ENCODE measurements at places on chromosomes 5 and 9.

DNA sequence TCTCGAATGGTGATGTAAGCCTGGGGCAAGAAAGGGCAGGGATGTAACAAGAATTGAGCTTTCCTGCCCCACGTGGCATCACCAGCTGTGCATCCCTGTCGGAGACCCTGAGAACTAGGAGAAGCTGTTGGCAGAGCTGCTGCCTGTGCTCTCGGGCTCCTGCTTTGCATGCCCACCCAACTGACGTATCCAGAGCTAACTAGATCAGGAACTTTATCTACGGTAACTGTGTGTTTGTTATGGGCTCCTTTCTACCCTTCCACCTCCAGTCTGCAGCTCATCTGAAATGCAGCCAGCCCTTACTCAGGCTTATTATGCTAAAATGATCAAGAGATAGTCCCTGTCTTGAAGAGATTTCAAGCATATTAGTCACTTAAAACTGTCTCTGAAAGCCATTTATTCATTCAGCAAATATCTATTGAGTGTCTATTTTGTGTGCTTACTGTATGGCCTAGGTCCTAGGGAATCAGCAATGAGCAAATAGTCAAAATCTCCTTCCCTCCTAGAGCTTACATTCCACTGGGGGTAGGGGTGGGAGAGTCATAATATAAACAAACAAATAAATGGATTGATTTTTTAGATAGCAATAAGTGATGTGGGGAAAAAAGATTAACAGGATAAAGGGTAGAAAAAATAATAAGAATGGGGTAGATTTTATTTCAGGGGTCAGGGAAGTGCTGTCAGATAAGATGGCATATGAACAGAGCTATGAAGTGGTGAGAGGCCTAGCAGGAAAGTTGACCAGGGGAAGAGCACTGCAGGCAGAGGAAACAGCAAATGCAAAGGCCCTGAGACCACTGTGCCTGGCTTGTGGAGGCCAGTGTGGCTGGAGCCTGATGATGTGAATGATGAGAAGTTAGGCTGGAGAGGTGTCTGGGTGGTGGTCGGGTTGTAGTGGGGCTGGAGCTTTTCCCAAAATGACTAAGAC is 118.2 kb downstream of the GALNT10 start:
- DNase-seq = no peak

DNA sequence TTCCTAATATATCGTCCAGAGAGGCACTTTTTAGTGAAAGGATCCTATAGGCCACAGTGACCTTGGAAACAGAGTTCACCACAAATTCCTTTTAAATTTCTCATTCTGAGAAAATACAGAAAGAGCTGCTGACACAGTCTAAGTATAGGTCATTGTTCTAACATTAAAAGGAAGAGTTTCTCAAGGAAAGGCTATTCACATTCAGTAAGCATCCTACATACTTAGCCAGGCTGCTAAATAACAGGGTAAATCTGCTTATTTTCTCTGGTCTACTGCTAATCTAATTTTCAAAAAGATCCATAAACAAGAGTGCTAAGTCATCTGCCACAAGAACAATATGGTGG is 313.7 kb downstream of the PDE4D start:
- no peak for DNase-seq

GRCh38 chr5:129097498-129098296 is 3.1 kb downstream of the ISOC1 start:
- DNase-seq = no peak

DNA sequence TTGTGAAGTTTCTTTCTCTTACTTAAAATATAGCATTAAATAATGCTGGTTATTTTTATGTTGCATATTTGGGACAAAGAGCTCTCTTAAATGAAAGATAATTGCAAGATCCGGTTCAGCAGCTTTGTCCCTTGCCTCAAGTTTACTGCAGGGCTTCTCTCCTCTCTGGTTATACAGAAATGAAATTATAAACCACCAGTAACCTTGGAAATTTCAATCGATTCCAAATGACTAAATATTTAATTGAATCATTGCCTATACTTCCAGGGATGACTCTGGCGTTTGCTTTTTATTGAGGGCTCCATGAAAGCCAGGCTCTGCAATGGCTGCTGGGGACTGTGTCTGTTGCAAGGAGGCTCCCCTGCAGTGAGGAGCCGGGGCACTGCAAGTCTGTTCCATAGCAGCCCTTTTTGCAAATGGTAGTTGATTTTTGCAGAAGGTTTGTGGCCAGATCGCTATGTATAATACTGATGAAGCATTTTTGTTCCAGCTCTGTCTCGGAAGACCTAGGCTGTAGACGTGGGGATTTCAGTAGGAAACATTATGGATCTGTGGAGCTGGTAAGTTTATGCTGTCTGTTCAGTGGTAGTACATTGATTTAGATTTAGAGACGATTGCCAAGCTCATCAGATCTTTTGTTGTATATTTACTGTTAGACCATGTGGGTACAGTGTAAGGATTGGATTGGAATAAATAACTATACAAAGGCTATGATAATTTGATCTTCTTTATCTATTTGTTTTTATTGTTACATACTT is at the start of gene GARNL3:
Gene GARNL3 (plus strand): TSS at position 313 of the 758 bp plus-strand sequence. CDS start 104 bp downstream, at position 417.
- DNase-seq = no peak

DNA sequence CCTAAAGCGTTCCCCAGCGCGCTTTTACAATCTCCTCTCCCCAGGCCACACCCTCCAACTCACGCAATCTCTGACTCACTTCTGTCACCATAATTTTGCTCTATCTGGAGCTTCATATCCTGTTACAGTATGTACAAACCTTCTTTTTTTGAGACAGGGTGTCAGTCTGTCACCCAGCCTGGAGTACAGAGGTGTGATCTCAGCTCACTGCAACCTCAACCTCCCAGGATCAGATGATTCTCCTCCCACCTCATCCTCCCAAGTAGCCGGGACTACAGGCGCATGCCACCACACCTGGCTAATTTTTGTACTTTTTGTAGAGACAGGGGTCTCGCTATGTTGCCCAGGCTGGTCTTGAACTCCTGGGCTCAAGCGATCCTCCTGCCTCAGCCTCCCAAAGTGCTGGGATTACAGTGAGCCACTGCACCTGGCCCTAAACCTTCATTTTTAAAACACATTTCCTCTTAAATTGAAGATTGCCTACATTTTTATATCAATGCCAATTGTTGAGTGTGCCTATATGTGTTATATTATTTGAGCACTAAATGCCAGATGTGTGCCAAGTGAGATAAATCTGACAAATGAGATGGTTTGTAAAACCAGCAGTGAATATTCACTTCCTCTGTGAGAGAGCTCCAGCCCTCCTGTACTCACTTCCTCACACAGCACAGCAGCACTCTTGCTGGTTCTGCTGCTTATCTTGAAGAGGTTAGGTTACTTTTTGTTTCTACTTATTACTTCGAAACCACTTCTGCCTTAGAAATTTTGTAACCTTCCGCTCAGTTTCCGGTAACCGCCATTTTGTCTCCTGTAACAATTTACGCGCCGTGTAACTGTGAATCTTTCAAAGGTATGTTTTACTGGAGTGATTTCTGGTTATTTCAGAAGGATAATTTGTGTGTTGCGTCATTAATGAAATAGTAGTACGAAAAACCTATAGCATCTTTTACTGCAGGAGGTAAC is 57.9 kb downstream of the DOCK8 start:
- DNase-seq = no peak

DNA sequence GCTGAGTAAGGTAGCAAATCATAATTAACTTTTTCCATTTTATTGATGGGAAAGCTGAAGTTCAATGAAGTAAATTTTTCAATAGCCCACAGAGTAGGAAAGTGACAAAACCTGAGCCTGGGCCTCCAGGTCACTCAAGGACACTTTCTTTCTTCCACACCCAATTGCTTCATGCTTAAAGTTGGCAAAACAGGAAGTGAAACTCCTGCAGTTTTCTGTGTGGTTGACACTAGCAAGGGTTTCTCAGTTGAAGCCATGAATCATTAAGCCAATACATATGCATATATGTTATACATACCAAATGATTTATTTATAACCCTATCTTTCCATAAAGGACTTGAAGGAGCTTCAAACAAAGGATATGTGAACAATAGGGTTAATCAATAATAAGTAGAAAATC is 13.9 kb downstream of the TLR4 start:
- no peak for DNase-seq

- no peak for DNase-seq
Measured at GRCh38 chr9:20611691-20612287, 10.5 kb downstream of the MLLT3 start.

DNA sequence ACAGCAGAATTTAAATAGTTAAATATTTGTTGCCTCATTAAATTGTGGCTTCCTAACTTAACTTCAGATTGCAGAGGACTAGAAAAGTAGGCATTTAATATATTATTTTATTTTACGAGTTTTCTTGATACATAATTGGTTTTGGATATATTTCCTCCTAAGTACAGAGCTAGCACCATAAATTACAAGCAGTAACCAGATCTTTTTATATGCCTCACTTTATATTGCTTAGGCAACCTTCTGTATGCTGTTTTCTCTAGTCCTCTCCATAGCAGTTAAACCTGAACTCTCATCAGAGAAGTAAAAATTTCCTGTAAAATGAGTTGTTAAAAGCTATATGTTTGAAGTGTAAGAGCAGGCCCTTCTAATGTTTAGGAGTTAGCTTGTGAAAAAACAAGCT is 144.2 kb downstream of the ZCCHC7 start:
- DNase-seq = no peak

Measured in occipital lobe (tissue), 3 donors.